ENCODE measurements at places on chromosomes 6 and 20. TPM values are rescaled to one million over a fixed set of nuclear protein-coding genes. Genes with fewer than 3 reads are reported as not detected.

The FAM110A gene
- 2.0 TPM for polyA plus RNA-seq

The GCNT2 gene
- 5.1 TPM for polyA plus RNA-seq

The MARCKS gene
- polyA plus RNA-seq, result 12.3 TPM

The TRIM15 gene
- polyA plus RNA-seq, result not detected

The LY6G6F gene
- not detected for polyA plus RNA-seq

The MUCL3 gene
- not detected for polyA plus RNA-seq

The PIGU gene
- 18.6 TPM for polyA plus RNA-seq

The HSPA1L gene
- polyA plus RNA-seq, result 1.4 TPM

The BPI gene
- polyA plus RNA-seq, result 0.01 TPM

The MAP1LC3A gene
- 133 TPM for polyA plus RNA-seq

The ANKRD66 gene
- not detected for polyA plus RNA-seq

The CBFA2T2 gene
- polyA plus RNA-seq, result 3.5 TPM

The TINAG gene
- polyA plus RNA-seq, result 0.22 TPM

The RGS17 gene
- 0.07 TPM for polyA plus RNA-seq

DNA sequence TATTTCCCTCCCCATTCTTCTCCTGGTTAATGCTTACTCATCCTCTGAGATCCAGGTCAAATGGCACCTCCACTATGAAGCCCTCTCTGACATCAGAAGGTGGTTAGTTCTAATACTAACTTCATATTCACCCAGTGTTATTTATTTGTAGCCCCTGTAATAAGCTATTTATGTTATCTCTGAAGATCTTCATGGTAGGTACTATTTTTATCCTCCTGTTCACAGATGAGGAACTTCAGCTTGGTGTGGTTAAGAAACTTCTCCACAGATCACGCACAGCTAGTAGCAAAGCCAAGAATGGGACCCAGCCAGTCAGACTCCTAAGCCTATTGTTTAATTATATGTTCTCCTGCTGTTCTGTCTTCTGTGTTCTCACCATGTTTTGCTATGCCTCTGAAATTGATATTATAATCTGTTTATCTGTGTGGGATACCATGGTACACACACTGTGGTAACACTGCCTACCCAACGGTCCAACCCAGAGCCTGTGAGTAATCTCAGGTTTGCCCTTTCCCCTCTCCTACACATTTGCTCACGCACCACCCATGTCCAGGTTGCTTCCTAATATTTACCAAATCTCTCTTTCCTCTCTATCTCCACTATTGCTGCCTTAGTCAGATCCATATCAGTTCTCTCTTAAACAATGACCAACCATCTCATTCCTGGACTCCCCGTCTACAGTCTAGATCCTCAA, 98.4 kb downstream of the IPCEF1 start:
- no peak for DNase-seq

DNA sequence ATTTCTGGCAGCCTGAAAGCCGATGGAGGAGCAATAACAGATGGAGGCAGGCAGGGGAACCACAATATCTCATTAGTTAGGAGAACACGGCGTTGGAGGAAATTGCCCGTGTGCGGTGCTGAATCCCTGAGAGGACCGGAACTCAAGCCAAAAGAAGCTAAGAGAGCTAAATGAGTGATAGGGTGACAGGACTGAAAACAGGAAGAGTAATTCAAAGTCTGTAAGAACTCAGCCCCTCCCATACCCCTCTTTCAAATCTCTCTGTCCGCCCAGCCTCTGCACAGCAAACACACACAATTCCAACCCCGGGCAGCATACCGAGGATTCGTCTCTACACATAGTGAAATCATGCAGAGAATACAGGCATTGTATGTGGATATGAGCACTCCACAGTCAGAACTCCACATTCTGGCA, 2.6 kb upstream of the IPCEF1 start:
- DNase-seq, result no peak

DNA sequence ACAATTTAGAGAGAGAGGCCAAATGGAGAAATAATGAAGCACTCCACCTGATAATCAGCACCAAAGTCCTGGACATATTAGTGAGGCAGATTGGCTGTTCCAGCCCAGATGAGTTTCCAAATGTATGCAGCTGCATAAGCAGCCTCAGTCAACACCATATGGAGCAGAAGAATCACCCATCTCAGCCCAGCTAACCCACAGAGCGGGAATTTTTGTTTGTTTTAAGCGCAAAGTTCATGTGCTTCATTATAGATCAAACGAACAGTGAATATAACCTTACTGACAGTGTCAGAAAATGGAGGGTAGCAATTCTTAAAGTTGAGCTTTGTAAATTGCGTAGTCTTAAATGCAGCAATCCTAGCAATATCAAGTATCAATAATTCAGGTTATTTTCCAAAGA, 234.0 kb upstream of the CEP162 start:
- DNase-seq, result no peak

DNA sequence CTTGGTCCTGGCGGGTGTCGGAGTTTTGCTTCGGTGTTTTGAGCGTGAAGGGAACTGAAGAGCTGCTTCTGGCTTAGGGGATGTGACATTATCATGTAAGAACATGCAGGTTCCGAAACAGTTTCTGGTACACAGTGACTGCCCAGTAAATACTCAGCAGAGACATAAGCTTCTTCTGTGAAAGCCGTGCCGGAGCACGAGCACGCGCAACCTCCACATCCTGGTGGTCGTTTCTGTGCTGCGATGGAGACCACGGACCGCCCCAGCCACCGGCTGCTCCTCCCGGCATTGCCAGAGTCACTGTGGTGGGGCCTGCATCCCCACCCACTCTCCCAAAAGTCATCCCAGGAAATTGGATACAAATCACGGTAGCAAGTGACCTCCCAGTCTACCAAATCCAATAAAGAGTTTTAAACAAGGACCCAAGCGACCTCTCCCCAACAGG, 18.7 kb downstream of the KIF25 start:
- no peak for DNase-seq

GRCh38 chr6:155381673-155382337, 67.5 kb upstream of the TFB1M start:
- no peak for DNase-seq

- DNase-seq, result no peak
Observed at GRCh38 chr20:31770243-31770642, 31.2 kb downstream of the TPX2 start.

DNA sequence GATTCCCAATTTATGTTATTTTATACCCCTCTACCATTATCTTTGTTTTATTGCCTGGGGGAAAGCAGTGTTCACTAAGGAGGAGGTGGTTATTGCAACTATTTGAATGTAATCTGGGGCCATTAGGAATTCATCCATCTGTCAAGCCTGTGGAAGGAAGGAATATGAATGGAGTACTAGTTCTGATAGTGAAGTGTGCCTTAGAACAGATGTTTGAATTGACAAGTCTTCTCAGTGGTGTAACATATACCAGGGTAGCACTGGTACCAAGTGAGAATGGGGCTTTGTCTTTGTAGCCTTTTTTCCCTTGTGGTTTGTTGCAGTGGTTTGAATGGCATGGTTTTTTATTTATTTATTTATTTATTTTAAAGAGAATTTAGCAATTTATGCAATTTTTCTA, 27.9 kb upstream of the HDAC2 start:
- DNase-seq, result no peak

DNA sequence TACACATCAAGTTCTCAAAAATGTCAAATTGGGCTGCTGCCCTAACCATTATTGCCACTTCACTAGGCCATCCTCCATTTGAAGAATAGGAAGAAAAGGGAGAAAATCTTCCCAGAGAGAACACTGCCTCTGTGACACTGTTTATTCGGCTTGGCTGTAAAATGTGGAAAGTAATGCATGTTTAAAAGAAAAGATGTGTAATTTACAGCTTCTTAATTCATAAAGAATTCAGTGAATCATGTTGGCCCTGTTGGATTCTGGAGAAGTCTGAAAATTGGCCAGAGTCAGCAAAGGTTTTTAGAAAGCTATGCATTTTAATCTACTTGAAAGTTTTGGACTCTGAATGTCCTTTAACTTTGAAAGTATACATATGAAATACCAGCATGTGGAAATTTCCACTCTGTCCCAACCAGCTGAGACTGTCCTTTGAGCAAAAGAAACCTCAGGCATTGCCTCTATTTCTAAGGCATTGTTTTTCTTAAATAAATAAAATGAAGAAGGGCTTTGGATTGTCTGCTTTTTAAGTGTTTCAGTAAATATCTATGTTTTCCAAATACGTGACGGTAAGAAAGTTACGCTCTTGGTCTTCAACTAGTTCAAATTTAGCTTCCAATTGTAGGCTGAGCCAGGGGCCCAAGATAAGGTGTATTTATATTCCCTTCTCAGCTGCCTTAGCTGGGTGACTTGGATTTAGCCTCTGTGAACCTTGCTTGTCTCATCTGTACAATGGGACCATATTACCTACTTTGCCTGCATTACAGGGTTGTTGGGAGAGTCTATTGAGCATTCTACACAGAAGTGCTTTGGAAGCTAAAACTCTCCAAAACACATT, 222.2 kb downstream of the UST start:
- no peak for DNase-seq

DNA sequence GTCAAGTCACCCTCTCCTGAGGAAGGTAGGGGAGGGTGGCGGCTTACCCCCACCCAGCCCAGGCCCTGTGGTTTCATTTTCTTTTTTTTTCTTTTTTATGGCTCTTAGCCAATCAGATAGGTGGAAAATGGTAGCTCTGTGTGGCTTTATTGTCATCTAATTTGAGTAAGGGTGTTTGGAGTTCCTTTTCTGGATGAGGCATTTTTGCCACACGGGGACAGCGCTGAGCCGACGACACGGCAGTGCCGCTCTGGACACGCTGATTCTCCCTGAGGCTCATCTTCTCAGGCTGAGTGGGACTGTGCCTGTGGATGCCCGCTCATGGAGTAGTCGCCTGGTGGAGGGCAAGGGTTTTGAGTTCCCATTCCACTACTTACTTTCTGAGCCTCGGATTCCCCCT, 37.6 kb upstream of the ANGPT4 start:
- DNase-seq, result no peak

DNA sequence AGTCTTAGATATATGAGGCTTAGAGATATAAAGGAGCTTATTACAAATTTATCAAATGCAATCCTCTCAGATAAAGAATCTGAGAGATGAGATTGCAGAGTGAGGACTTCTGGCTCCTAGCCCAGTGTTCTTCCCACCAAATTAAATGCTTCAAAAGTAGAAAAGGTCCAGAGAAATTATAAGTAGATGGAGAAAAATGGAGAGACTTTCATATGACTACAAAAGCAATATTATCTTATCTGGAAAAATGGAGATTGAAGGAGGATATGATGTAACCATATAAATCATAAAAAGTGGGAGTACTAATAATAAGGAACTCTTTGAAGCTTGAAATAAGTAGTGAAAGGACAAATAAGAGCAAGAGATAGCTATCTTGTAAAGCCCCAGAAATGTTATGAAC, 2.8 kb downstream of the KCTD20 start:
- DNase-seq, result no peak

DNA sequence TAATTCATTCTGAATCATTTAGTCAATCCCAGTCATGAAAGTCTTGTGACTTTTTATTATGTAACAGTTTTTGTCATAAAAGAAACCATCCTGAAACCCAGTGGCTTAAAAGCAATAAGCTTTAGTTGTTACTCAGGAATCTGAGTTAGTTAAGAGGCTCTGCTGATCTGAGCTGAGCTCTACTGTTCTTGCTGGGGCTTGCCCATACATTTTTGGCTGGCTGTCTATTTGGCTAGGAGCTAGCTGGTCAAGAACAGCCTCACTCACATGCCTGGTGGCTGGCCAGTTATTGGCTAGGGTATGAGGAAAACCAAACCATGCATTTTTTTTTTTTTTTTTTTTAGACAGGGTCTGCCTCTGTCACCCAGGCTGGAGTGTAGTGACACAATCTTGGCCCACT, 10.6 kb downstream of the TCF21 start:
- DNase-seq, result no peak

GRCh38 chr6:138397128-138398122, 6.6 kb upstream of the HEBP2 start:
- no peak for DNase-seq

- DNase-seq, result no peak
Observed at GRCh38 chr20:57449398-57450354, 58.5 kb downstream of the RBM38 start.

DNA sequence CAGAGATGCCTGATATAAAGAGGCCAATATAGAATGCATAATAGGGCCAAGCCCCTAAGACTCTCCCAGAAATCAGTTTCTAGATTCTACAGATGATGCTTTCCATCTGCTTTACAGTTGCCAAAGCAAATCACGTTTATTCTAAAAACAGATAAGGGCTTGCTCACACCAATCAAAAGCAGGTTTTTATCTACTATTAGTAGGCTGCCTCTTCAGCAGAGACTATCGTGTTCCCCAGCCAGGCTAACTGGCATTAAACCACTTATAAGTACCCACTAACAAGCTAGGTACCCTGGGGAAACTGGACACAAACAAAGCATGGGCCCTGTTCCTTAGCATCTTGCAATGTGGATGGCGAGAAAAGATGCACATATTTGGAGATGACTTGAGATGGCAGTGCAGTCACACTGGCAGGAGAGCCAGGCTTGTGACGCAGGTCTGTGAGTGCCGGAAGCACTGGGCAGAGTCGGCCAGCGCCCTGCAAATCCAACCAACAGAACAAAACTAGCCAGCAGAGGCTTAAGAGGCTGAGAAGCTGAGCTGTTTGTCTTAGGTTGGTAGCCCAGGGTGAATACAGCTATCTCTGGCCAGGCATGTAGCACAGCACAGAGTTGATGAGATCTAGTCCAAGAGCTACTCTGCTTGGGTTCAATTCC, 73.4 kb downstream of the GFOD1 start:
- DNase-seq, result peak; percentile 49

- DNase-seq, result no peak
Observed at GRCh38 chr6:148697895-148698440, 48.9 kb upstream of the UST start.

- peak; percentile 59 for DNase-seq
Observed at GRCh38 chr6:68967549-68968300, 332.6 kb downstream of the ADGRB3 start.

DNA sequence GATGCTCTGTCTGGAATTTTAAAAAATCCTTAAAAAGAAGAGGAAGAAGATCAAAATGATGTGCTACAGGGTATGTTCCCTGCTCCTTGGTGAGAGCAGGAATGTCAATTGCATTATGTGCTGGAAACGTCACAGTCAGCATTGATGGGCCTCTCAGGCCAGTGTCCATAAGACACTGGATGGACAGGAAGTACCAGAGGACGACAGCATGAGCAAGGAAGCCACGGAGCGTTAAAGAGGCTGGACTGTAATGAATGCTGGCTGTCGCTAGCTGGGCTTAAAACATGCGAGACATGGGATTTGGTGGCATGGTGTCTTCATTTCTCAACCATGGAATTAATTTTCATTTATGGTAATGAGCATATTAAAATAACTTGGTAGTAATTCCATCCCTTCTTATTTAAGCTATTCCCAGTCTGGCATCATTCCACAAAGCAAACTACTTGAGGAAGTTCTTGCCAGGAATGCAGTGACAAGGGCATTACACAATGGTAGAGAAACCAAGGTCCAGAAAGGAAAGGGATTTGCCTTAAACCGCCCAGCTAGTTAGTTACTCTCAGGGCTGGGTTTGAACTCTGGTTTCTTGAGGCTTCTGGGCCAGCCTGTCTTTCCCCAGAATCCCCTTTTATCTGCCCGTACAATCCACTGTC, 166.6 kb upstream of the SOX4 start:
- no peak for DNase-seq

DNA sequence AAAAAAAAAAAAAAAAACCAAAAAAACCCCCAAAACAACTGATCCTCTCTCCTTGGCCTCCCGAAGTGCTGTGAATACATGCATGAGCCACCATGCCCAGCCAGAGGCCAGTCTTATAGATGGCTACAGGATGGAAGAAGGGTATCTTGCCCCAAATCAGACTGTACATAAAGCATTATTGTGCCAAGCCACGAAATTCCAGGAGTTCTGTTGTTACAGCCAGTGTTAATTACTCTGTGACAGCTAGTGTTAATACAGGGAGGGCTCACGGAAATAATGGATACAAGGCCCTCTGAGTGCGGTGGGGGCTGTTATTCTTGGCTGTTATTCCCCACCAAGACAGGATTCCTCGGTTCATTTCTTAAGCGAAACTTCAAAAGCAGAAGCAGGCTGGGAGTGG, 1.4 kb upstream of the CLPSL2 start:
- no peak for DNase-seq

Measured in heart right ventricle (tissue), 16 donors.